ENCODE measurements at places on chromosomes 2 and 18.

DNA sequence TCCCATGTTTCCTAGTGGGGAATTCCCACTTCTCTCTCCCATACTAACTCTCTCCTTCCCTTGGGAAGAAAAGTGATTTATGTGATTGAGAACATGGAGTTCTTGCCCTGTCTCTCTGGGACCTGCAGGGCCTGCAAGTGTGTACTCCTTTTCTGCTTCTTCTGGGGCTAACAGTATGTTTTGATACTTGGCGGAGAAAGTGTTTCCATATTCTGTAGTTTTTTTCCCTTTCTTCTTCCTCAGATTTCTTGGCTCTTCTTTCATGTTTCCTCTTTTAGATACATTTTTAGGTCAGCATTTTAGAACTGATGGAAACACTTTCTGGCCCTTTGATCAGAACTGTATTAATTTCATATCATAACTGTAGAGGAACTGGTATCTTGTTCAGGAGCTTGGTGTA lies 352.2 kb downstream of the DLGAP1 start:
- H3K4me3 ChIP-seq, result no peak overlapping the region
- no peak overlapping the region for H3K27ac ChIP-seq
- no peaks in the 10 kb centered on the region for H3K36me3 ChIP-seq
- DNase-seq, result no peak
- H3K27me3 ChIP-seq, result no peaks in the 10 kb centered on the region
- H3K4me1 ChIP-seq, result no peaks in the 10 kb centered on the region

GRCh38 chr2:43155851-43156411 lies 70.5 kb downstream of the ZFP36L2 start:
- H3K27me3 ChIP-seq, result peaks cover 11% of the 10 kb centered on the region
- no peak overlapping the region for H3K4me3 ChIP-seq
- H3K36me3 ChIP-seq, result no peaks in the 10 kb centered on the region
- DNase-seq, result no peak
- H3K27ac ChIP-seq, result no peak overlapping the region
- peaks cover 16% of the 10 kb centered on the region for H3K4me1 ChIP-seq

GRCh38 chr2:96769814-96770213 lies 9.1 kb downstream of the CNNM4 start:
- no peak overlapping the region for H3K4me3 ChIP-seq
- DNase-seq, result no peak
- no peaks in the 10 kb centered on the region for H3K27me3 ChIP-seq
- no peak overlapping the region for H3K27ac ChIP-seq

DNA sequence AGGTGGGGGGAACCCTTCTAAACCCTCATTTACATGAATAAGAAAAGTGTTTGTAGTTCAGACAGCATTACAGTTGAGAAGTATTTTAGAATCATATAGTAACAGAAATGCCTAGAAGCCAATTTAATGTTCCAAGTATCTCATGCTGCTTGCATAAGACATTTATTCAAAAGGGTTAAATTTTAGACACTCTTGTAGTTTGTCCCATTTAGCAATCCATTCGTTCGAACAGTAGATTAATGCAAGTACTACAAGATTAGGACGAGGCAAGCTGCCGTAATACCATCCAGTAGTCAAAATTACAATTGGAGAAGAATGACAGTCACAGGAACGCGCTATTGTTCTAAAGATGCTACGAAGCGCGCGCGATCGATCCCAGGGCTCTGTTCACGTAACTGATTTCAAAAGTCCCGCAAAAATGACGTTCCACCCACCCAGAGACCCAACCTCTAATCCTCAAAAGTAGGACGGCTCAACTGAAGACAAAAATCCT lies 1.2 kb downstream of the TMEM237 start:
- H3K27me3 ChIP-seq, result no peaks in the 10 kb centered on the region
- DNase-seq, result no peak
- H3K36me3 ChIP-seq, result peaks cover 31% of the 10 kb centered on the region
- H3K4me3 ChIP-seq, result peak overlapping the region; percentile 87

GRCh38 chr2:222241128-222241870 lies 57.5 kb downstream of the PAX3 start:
- peaks cover 16% of the 10 kb centered on the region for H3K4me1 ChIP-seq
- no peak for DNase-seq
- no peaks in the 10 kb centered on the region for H3K27me3 ChIP-seq
- no peaks in the 10 kb centered on the region for H3K36me3 ChIP-seq
- H3K27ac ChIP-seq, result no peak overlapping the region

GRCh38 chr2:3626812-3627499 lies 31.0 kb upstream of the ALLC start:
- H3K4me1 ChIP-seq, result peaks cover 3% of the 10 kb centered on the region
- no peak for DNase-seq
- H3K4me3 ChIP-seq, result peak overlapping the region; percentile 1
- H3K27ac ChIP-seq, result no peak overlapping the region
- H3K36me3 ChIP-seq, result no peaks in the 10 kb centered on the region

DNA sequence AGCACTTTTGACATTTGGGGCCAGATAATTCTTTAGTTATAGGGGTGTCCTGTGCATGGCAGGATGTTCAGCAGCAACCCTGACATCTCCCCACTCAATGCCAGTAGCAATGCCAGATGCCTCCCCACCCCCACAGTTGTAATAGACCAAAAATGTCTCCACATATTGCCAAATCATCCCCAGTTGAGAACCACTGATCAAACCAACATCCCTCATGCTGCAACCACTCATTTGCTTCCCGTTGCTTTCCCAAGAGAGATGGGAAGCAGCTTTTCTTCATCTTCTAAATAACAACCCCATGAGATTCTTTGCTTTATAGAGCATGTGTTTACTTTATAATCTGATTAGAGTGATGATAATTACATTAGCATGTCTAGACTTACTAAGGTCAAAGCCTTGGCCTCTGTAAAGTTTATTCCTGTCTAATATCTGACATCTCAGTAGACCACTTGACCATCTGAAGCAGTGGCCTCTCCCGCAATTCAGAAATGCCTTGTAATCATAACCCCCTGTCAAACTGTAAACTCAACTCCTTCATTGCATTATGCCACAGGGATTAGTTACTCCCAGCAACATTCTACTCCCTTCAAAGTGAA lies 28.7 kb upstream of the C1D start:
- DNase-seq, result no peak
- no peak overlapping the region for H3K4me3 ChIP-seq
- peaks cover 25% of the 10 kb centered on the region for H3K27me3 ChIP-seq
- no peak overlapping the region for H3K27ac ChIP-seq
- no peaks in the 10 kb centered on the region for H3K36me3 ChIP-seq
- H3K4me1 ChIP-seq, result no peaks in the 10 kb centered on the region

GRCh38 chr2:175630280-175631244 lies 371.5 kb downstream of the LNPK start:
- H3K4me1 ChIP-seq, result no peaks in the 10 kb centered on the region
- H3K27ac ChIP-seq, result no peak overlapping the region
- no peaks in the 10 kb centered on the region for H3K27me3 ChIP-seq
- DNase-seq, result no peak

- H3K4me3 ChIP-seq, result no peak overlapping the region
- no peak for DNase-seq
- no peaks in the 10 kb centered on the region for H3K27me3 ChIP-seq
- H3K36me3 ChIP-seq, result no peaks in the 10 kb centered on the region
- peaks cover 4% of the 10 kb centered on the region for H3K4me1 ChIP-seq
These were observed 458.6 kb downstream of the KCNJ3 start for GRCh38 chr2:155157065-155157464.

DNA sequence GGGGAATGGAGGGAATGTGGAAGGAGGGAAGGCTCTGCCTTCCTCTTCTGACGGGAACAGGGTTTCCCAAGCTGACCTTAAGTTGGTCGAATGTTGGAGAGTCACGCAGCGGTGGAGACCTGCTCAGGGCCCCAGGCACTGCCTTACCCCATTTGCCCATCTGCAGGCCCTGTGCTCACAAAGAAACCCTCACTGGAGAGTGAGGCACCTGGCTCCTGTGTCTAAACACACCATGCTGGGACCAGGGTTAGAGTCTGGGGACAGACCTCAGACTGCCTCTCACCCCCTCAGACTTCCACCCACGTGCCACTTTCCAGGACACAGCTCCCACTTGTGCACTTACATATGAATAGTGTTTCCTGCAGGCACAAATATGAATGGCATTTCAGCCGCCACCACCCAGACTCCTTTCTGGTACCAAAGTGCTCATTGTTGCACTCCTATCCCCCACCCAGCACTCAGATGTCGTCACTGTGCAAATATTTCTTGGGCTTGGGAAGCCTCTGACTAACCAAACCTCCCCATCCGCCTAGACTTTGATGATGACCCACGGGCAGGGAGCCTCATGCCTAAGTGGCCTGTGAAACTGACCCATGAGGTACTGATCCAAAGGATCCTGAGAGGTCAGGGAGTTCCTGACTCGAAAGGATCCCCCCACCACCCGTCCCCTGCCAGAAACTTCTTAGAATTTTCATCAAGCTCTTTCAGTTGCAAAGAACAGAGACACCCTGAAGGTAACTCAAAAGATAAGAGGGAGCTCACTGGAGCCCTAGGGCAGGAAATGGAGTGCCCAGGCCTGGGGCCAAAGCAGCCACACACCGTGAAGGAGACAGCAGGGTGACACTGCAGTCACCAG lies 78.3 kb downstream of the STPG4 start:
- H3K4me3 ChIP-seq, result no peak overlapping the region
- peaks cover 3% of the 10 kb centered on the region for H3K36me3 ChIP-seq
- H3K27me3 ChIP-seq, result no peaks in the 10 kb centered on the region
- H3K27ac ChIP-seq, result no peak overlapping the region
- H3K4me1 ChIP-seq, result peaks cover 26% of the 10 kb centered on the region

- DNase-seq, result no peak
- no peak overlapping the region for H3K27ac ChIP-seq
- H3K4me3 ChIP-seq, result no peak overlapping the region
- H3K4me1 ChIP-seq, result peaks cover 5% of the 10 kb centered on the region
These were observed 163.4 kb downstream of the UBE2E3 start for GRCh38 chr2:181143790-181144300.

DNA sequence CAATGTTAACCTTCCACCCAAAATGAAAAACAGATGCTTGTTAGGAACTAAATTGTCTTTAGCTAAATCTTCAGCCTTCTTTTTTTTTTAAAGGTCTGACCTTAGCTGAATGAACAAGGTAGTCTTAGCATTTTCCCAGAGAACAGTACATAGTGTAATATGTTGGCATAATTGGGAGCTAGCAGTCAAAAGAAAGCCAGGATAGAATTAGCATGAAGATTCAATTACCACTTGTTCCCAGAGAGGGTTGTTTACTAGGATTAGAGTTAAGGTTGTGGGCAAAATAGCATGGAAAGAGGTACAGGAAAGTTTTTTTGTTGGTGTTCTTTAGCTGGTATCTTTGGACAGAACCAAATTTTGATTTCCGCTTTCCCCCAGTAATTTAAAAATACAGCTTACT lies 6.9 kb downstream of the CDH20 start:
- no peaks in the 10 kb centered on the region for H3K36me3 ChIP-seq
- peaks cover 10% of the 10 kb centered on the region for H3K4me1 ChIP-seq
- H3K27me3 ChIP-seq, result peaks cover 3% of the 10 kb centered on the region
- no peak overlapping the region for H3K27ac ChIP-seq
- no peak overlapping the region for H3K4me3 ChIP-seq
- no peak for DNase-seq

GRCh38 chr2:35168351-35168750 lies 1187.2 kb upstream of the CRIM1 start:
- no peak overlapping the region for H3K4me3 ChIP-seq
- DNase-seq, result no peak
- H3K4me1 ChIP-seq, result no peaks in the 10 kb centered on the region
- H3K27ac ChIP-seq, result no peak overlapping the region

- H3K4me1 ChIP-seq, result peaks cover 14% of the 10 kb centered on the region
- H3K36me3 ChIP-seq, result no peaks in the 10 kb centered on the region
- no peak overlapping the region for H3K27ac ChIP-seq
These were observed 56.4 kb upstream of the OTOF start for GRCh38 chr2:26534098-26534864.

GRCh38 chr2:88735853-88736252 lies 44.4 kb downstream of the RPIA start:
- H3K27ac ChIP-seq, result no peak overlapping the region
- no peaks in the 10 kb centered on the region for H3K27me3 ChIP-seq
- no peak for DNase-seq
- no peaks in the 10 kb centered on the region for H3K4me1 ChIP-seq
- H3K4me3 ChIP-seq, result no peak overlapping the region
- H3K36me3 ChIP-seq, result peaks cover 70% of the 10 kb centered on the region

DNA sequence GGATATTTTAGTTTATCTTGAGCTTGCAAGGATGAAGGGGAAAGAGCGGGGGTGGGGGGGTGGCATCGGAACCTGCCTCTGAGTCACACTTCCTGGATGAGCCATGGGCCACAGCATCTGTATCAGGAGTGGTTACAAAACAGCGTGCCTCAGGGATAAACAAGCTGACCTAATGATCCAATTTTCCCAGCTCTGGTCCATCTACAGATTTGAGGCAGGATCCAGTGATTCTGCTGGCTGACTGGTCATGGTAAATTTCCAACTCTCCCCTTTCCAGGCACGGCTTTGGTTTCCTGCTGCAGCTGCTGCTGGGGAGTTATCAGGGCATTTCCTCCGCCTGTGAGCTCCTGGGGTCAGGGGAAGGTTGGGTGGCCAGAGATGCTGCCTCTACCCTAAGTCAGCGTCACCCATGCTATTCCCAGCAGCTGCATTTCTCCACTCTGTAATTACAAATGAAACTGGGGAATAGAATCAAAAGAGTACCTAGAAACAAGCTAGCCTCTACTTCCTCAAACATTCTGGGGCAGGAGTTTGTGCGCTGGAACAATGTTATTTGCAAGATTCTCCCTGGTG lies 4.7 kb upstream of the HPCAL1 start:
- no peak overlapping the region for H3K27ac ChIP-seq
- H3K27me3 ChIP-seq, result peaks cover 1% of the 10 kb centered on the region
- H3K36me3 ChIP-seq, result no peaks in the 10 kb centered on the region
- H3K4me1 ChIP-seq, result peaks cover 11% of the 10 kb centered on the region
- no peak overlapping the region for H3K4me3 ChIP-seq

DNA sequence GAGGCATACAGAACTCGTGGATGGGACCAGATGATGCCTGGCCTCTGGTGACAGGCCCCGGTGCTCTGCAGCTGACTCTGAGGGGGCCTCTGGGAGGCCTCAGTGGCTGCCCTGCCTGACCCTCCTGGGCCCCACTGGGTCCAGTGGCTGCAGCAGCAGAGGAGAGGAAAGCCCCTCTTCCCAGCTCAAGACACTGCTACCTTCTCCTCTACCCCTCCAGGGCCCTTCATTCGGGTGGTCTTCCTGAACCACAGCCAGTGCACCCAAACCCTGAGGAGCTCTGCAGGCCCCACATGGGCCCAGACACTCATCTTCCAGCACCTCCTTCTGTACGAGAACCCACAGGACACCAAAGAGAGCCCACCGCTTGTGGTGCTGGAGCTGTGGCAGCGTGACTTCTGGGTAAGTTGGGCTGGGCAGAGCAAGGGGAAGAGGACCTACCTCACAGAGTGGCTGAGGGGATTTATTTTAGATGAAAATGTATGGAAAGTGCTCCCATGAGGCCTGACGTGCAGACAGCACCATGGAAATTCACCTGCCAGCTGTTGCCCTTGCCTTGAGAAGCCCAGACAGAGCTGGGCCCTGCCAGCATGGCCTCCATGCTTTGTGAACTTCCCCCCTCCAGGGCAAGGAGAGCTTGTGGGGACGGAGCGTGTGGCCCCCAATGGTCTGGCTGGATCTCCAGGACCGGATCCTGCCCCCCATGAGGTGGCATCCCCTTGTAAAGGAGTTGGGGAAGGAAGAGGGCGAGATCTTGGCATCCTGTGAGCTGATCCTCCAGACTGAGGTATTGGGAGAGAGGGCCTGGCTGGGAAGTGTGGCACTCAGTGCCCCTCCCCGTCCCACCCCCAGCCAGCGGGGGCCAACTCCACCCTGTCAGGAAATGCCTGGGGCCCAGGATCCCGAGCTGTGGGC lies 46.3 kb downstream of the LMAN2L start:
- H3K4me3 ChIP-seq, result no peak overlapping the region
- no peak overlapping the region for H3K27ac ChIP-seq
- no peaks in the 10 kb centered on the region for H3K36me3 ChIP-seq
- no peaks in the 10 kb centered on the region for H3K4me1 ChIP-seq

GRCh38 chr18:22473366-22473765 lies 55.7 kb upstream of the CTAGE1 start:
- H3K27ac ChIP-seq, result no peak overlapping the region
- H3K4me3 ChIP-seq, result no peak overlapping the region
- no peak for DNase-seq
- no peaks in the 10 kb centered on the region for H3K36me3 ChIP-seq
- no peaks in the 10 kb centered on the region for H3K27me3 ChIP-seq
